ENCODE measurements at places on chromosomes 1 and 21.

GRCh38 chr1:205672395-205672889 lies 7.9 kb downstream of the SLC45A3 start:
- no peak for DNase-seq

DNA sequence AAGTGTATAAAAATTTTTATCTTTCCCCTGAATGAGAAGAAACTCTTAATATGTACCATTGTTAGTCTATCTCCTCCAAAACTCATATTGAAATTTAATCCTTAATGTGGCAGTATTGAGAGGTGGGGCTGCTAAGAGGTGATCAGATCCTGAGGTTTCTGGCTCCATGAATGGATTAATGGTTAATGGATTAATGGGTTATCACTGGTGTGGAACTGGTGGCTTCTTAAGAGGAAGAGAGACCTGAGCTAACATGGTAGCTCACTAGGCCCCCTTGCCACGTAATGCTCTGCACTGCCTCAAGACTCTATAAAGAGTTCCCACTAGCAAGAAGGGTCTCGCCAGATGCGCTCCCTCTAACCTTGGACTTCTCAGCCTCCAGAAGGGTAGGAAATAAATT lies 70.6 kb upstream of the ZBTB18 start:
- no peak for DNase-seq

- DNase-seq, result no peak
These were observed 74.2 kb upstream of the FOXD3 start for GRCh38 chr1:63248216-63248615.

- no peak for DNase-seq
These were observed 363.0 kb downstream of the PTBP2 start for GRCh38 chr1:97084546-97084945.

- no peak for DNase-seq
These were observed 620.2 kb downstream of the PTPRU start for GRCh38 chr1:29856340-29857114.

DNA sequence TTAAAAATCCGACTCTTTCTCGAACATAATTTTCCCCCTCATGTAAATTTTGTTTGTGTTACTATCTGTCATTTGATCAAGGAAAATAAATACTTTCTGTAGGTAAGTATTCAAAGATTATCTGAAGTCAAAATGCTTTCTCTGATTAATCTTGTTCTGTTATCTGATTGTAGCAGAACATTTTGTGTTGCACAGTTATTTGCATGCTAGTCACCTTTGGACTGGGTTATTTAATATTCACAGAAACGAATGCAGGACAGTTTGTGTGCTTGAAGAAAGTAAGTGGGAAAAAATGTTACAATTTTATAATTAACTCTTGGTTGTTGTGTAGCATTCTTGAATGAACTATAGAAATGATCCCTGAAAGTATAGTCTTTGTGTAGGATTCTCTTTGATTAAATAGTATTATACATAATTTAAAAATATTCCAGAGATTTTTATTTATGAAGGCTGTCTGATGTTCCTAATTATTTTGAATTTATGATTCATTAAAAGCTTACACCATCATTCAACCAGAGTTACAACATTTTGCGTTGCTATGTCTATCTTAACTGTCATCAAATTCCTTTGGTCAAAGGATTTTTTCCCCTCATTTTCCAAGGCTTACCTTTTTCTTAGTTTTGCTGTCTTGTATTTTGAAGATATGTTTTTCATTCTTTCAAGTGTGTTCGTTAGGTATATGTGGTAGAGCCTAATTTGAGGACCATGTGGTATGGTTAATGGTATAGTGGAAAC lies 176.6 kb downstream of the GIPC2 start:
- DNase-seq, result no peak

GRCh38 chr1:241647658-241648057 lies 4.4 kb upstream of the WDR64 start:
- no peak for DNase-seq

GRCh38 chr1:121517586-121518230 lies 332.9 kb downstream of the SRGAP2C start:
- no peak for DNase-seq

DNA sequence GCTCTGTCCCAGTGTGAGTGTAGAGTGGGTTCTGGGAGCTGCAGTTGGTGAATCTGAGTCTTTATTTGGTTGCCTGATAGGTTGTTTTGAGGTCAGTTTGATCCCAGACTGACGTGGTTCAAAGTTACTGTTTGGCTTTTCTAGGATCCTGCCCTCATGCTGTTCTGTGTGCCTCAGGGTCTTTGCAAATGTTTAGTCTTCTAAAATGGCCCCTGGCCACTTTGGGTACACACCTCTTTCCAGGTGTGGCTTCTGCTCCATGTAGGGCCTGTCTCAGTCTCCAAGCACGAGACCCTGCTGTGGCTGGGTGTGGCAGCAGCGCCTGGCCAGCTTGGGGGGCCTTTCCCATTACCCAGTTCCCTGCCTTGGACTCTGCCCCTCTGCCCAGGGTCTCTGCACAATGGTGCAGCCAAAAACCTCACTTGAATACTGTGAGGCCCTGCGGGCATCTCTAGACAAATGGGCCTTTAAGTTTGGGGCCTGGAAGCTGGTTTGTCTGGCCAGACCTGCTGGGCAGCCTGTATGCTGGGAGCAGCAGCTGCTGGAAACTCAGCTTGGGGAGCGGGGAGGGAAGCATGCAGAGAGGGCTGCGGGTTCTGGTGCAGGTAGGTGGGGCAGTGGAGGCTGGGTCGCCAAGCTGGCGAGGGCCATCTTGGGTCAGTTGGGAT lies 5.6 kb downstream of the PTPRF start:
- DNase-seq, result no peak

DNA sequence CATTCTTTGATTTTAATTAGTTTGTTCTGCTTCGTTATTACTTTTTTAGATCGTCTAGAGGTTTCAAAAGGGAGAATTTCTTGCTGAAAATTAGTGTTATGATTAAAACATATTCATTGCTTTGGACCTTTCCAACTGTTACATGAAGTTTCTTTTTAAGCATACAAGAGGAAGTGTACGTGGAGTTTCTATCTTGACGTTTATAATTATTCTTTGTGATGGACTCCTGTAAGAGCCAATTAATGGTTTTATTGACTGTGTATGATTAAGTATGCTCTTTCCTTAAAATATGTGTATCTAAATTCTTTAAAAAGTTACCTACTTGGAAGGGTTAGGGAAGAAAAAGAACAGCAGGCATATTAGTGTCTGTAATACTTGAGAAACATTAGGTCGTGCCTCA lies 37.8 kb downstream of the SPEN start:
- no peak for DNase-seq

- no peak for DNase-seq
These were observed 183.5 kb downstream of the HMCN1 start for GRCh38 chr1:185917646-185918045.

DNA sequence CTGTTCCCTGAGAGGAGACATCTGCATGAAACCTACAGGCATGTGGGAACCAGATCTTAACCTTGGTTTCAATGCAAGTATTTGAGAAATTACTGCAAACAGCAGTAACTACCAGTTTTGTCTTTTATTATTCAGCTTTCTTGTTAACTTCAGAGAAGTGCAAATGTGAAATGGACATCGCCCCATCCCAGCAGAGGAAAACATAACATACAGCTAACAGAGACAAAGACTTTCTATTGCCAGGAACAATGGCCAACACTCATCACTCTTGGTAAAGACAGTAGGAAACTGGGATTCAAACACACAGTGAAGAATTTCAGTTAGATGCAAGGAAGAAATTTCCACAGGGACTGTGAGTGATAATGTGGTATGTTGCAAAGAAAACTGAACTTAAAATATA lies 115.1 kb downstream of the SLC30A10 start:
- no peak for DNase-seq

- DNase-seq, result no peak
These were observed 92.8 kb downstream of the LYPLAL1 start for GRCh38 chr1:219266524-219266923.

GRCh38 chr1:213123087-213123486 lies 72.0 kb downstream of the RPS6KC1 start:
- DNase-seq, result no peak

DNA sequence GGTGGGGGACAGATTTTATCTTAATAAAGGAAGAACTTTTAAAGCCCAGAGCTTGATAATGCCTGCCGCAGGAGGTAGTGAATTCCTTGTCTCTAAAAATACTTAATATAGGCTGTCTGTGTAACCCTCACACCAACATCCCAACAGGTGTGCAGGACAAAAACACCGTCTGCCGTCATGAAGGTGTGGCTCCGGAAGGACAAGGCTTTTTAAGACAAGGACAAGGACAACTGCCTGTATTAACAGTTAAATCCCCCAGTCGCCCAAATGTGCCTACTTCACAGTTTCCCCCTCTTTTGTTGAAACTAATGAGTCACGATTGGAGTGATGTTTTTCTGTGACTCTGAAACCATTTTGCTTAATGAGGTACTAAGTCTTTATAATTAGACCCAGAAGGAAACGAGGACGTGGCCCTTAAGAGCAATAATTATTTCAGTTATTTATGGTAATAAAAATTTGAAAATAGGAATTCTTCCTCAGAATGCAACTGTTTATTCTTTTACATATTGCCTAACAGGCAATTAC lies 27.3 kb upstream of the SPATA6 start:
- no peak for DNase-seq

DNA sequence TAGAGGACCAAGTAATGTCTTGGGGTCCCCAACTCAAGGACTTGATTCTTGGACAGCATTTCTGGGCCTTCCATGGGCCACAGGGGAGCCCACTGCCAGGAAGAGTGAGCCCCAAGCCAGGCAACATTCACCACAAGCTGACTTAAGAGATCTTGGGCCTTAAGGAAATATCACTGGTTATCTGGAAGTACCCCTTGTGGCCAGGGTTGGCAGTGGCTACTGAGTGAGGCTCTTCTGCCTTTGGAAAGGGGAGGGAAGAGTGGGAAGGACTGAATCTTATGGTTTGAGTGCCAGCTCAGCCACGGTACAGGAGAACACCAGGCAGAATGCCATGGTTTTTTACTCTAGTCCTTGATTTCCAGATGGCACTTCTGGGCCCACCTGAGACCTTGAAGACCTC lies 228.9 kb upstream of the RGS18 start:
- no peak for DNase-seq

- no peak for DNase-seq
These were observed 41.7 kb downstream of the HUNK start for GRCh38 chr21:31914472-31914871.

DNA sequence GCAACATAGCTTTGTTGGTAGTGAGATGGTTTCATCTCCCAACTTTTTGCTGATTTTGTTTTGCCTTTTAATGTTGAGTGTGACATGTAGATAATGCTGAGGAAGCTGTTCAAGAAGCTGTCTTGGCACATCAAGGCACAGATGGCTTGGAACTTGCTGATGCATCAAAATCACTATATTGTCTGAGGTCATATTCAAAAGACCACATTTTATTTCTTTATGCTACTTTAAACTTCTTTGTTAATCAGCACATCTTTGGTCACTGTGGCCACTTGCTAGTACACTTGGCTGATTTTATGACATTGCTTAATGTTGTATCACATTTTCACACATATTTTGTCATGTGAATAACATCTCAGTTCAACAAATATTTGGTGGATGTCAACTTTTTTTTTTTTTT lies 87.1 kb upstream of the BCL10 start:
- no peak for DNase-seq

DNA sequence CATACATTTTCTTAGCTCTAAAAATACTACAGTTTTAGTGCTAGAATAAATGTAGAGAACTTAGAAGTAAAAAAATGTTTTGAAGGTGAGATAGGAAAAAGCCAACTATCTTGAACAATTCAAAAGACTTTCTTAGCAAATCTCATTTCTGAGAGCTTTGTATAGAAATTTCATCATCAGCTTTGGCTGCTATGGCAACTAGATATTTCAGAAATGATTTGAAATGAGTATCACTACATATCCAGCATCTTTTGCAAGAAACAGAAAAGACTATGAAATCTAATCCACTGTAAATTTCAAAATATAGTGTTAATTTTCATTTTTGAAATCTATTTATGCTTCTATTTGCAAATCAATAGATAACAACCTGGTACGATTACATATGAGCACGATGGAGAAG lies 57.7 kb downstream of the RGS7 start:
- no peak for DNase-seq

DNA sequence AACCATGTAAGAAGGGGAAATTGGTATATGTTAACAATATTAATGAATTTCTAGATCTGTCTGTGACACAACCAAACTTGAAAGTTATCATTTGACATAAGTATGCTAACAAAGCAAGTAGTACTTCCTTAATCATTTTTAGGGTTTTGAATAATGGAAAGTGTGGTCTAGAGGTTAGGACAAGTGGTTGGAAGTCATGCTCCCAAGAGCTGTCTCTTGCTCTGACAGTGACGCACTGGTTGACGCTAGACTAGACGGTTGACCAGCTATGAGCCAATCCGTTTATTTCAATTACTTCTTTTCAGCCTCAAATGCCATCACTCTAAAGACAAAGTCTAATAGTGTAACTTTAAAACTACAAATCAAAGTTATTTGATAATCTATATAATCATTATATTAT lies 20.7 kb upstream of the RGS1 start:
- no peak for DNase-seq

- DNase-seq, result no peak
These were observed 77.6 kb downstream of the SETD4 start for GRCh38 chr21:35982717-35983116.

DNA sequence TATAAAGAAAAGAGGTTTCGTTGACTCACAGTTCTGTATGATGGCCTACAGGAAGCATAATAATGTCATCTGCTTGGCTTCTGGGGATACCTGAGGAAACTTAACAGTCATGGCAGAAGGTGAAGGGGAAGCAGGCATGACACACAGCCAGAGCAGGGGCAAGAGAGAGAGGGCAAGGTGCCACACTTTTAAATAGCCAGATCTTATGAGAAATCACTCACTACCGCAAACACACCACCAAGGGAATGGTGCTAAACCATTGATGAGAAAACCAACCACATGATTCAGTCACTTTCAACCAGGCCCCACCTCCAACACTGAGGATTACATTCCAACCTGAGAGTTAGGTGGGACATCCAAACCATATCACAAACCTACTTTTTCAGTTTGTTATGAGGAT lies 245.9 kb upstream of the SGIP1 start:
- no peak for DNase-seq

- DNase-seq, result no peak
These were observed 24.5 kb upstream of the PALMD start for GRCh38 chr1:99621340-99621901.

DNA sequence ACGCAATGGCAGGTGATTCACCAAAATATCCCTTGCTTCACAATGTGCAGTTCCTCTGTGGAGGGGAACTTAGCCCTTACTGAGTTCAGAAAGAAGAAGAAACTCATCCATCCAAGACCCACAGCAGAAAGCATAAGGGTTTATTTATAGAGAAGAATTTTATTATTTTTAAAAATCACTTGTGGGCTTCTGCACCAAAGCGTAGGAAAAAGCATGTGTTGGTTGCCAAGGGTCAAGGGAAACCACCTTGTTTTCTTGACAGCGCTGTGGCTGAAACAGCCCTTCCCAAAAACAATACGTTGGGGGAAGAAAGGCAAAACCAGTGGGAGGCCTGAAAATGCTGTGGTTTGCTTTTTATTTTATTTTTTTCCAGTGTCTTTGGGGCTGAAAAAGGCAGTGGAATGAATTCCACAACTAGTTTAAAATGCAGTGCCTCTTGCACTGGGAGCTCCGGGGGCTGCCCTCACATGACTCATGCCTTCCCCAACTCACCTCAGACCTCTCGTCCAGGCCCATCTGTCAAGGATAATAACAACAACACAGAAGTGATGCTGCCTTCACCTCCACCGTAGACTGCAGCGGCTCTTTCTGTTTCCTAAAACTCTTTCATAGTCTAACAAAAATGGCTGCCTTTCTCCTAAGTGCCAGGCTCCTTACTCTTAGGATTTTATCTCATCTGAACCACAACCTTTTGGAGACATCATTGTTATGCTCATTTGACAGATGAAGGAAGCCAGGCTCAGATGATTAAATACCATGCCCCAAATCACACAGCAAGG lies 224.2 kb upstream of the JUN start:
- DNase-seq, result no peak

- DNase-seq, result no peak
These were observed 32.9 kb downstream of the STYXL2 start for GRCh38 chr1:167126811-167127210.
